NCI-H774 (cell line): ENCODE measurements at places on chromosomes 6 and 20.

- DNase-seq, result no peak
Observed at GRCh38 chr6:22737331-22737730, 168.0 kb downstream of the HDGFL1 start.

DNA sequence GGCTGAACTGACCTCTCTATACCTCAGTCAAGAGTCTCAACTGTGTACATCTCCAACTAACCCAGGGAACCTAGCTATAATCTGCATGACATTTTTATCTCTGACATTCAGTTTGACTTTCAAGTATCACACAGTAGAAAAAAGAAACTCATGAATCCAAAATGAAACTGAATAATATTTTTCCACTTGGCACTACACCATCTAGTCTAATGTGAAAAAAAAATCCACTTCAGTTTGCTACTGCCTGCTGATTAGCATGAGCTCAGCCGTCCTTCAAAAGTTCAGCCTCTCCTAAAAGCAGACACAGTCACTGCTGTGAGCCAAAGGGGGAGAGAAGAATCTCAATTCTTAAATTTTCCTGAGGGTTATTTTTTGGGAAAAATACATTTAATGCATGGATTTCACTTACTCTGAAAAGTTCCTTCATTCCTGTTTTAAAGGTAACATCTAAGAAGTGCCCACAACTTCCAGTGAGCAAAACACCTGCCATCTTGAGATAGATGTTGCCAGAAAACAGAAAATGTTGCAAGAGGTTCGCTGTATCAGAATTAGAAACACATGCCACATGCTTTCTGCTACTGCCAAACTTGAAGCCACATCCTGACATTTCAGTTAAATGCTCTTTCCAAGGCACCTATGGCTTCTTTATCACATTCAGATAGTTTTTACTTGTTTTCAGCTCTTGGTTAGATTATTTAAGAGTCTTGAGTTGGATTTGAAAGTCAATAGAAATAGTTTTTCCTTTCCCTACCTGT lies 95.4 kb downstream of the MKKS start:
- DNase-seq, result no peak

DNA sequence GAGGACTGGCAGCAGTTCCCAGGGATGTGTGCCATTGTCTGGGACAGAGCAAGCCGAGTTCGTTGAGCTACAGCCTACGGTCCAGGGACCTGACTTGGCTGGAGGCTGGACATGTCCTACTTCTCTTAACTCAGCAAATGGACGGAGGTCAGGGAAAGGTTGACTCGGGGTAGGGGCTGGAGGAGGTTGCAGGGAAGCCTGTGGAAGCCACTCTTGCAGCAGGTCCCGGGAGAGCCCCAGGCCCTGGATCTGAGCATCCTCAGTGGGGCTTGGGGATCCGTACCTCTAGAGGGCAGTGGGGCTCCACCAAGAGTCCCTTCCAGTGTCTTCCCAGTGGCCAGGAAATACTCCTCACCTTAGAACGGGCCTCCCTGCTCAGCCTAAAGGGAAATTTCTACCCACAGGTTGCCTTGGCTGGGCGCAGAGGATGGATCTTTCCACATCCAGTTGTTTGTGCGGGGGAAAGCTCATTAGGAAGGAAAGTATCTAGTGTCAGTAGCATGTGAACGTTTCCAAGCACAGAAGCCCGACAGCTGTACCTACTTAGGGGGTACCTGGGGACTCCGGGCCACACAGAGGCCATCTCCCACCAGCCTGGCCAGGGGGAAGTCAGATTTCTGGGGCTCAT lies 170.2 kb downstream of the NFATC2 start:
- peak; percentile 6 for DNase-seq

DNA sequence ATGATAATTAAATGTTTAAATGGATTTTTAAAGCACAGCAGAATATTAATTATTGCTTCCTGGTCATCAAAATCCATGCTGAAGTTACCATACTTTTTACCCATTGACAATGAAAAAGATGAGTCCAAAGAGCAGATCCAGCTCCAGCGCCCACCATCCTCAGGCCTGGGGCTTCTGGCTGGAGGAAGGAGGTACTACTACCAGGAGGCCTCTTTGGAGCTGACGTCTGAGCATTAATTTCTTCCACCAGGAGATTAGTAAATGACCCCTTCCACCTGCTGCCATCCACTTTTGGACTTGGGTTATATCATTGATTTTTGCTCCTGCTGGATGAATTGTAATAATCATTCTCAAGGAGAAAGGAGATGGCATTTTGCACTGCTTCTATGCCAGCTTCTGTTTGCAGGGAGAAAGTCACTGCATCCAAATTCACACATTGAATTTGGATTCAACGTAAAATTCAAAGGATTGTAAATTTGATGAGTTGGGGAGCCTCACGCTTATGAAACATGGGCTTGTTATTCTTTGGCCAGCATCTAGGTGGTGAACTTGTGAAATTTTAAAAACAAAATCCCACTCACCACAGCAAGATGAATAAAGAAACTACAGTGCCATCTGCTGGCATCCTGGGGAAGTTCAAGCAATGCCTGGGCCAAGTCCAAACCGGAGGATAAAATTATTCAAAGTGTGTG lies 121.8 kb downstream of the SASH1 start:
- DNase-seq, result peak; percentile 60

DNA sequence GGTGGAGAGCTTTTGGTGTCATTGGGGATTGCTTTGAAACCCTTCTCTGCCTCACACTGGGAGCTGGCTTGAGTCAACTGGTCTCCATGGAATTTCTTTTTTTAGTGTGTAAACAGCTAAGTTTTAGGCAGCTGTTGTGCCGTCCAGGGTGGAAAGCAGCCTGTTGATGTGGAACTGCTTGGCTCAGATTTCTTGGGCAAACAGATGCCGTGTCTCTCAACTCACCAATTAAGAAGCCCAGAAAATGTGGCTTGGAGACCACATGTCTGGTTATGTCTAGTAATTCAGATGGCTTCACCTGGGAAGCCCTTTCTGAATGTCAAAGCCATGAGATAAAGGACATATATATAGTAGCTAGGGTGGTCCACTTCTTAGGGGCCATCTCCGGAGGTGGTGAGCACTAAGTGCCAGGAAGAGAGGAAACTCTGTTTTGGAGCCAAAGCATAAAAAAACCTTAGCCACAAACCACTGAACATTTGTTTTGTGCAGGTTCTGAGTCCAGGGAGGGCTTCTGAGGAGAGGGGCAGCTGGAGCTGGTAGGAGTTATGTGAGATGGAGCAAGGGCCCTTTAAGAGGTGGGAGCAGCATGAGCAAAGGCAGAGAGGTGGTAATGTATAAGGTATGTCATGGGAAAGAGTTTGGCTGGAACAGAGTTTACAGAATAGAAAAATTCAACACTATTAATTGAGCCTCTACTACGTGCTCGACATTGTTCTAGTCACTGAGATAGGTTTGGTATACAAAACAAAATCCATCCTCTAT lies 31.2 kb downstream of the SRSF3 start:
- no peak for DNase-seq

GRCh38 chr6:123901436-123901835 lies 97.8 kb downstream of the NKAIN2 start:
- DNase-seq, result no peak

DNA sequence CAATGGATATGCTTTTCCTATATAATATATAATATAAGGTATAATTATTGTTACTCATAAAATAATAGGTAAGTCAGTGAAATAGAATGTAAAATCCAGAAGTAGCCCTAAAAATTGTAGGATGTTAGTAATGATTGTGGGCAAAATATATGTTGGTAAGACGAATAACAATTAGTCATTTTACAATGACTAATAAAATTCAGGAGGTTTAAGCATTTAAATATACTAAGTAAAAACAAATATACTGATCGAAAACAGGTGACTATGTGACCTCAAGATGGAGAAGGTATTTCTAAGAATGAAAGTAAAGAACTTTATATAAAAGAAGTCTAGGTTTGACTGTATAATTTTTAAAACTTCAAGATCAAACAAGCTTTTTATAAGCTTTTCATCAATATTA lies 28.9 kb downstream of the FUCA2 start:
- DNase-seq, result no peak

GRCh38 chr20:32454164-32455145 lies 96.3 kb downstream of the ASXL1 start:
- DNase-seq, result no peak

DNA sequence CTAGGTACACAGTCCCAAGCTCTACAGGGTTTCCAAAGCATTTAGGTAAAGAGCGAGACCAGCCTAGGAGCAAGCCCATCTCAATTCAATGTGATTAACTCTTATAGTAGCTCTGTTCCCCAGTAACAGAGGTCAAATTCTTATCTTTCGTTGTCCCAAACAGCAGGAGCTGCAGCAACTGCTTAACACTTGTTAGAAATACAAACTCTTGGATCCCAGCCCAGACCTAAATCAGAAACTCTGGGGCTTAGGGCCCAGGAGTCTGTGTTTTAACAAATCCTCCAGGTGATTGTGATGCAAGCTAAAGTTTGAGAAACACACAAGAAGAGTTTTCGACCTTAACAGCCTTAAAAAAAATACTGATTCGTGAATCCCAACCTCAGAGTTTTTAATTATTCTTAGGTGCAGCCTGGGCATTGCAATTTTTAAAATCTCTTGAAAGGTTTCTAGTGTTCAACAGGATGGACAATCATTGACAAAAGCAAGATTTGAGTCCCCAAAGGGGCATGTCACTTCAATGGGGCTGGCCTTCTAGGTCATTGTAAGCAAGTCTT lies 127.4 kb upstream of the HCRTR2 start:
- DNase-seq, result no peak

DNA sequence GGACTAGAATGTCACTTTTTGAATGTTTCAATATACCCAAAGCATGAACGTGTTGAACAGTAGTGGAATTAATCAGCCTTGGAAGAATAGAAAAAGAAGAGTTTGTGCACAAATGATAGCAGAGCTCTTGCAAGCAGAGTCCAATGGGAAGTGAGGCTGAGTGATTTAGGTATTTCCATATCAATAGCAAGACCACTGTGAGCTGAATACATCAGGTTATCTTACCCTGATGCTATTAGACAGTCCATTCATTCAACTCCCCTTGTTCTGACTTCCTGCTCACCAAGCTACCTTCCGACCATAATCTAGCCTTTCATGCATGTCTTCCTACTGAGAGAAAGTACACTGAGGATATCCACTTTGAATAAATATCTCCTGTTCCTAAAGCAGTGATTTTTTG lies 349.2 kb upstream of the RNF217 start:
- no peak for DNase-seq

- no peak for DNase-seq
Observed at GRCh38 chr6:71965404-71965803, 79.1 kb downstream of the RIMS1 start.

GRCh38 chr6:76684875-76685274 lies 612.4 kb upstream of the IMPG1 start:
- DNase-seq, result no peak

GRCh38 chr20:46621492-46621891 lies 29.8 kb downstream of the SLC13A3 start:
- no peak for DNase-seq

DNA sequence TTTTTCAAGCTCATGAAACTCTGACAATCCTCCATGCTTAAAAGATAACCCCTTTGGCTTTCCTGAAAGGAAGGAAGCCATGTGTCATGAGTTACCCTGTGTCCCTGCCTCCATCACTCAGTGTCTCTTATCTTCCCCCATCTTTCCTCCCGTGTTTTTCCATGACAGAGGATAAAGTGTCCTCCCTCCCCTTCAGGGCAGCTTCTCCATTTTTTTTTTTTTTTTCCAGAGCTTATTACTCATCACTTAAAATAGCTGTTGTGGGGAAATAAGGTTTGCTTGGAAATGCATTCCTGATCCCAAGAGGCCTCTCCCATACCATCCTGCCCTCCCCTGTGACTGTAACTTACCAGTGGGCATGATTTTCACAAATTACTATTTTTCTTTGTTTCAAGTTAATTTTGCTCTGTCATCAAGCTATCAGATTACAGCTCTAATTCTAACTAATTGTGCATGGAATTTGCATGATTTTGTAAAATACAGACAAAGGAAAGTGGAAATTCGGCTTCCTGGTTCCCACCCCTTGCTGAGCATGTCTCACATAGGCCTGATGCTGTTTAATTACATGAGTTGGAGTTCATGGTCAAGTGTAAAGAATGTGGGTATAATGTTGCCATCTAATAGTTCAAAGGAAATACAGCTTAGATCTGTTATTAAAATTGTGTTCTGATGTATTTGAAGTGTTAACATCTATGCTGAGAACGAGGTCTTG lies 614.5 kb upstream of the FLRT3 start:
- no peak for DNase-seq

DNA sequence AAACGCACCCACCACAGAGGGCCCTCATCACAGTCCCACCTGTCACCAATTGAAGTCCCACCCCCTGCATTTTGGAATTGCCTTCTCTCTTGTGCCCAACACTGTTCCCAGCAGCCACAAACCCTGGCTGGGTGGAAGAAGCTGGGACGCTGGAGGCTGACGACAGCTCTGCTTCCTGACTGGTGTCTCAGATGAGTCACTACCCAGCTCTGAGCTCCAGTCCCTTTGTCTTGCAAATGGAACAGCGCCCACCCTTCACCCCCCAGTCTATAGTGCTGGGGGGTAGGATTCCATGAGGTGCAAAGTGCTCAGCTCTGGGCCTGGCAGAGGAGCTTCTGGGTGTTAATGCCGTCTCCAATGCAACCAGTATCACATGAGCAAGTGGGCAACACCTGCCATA lies 85.3 kb downstream of the DLGAP4 start:
- no peak for DNase-seq

DNA sequence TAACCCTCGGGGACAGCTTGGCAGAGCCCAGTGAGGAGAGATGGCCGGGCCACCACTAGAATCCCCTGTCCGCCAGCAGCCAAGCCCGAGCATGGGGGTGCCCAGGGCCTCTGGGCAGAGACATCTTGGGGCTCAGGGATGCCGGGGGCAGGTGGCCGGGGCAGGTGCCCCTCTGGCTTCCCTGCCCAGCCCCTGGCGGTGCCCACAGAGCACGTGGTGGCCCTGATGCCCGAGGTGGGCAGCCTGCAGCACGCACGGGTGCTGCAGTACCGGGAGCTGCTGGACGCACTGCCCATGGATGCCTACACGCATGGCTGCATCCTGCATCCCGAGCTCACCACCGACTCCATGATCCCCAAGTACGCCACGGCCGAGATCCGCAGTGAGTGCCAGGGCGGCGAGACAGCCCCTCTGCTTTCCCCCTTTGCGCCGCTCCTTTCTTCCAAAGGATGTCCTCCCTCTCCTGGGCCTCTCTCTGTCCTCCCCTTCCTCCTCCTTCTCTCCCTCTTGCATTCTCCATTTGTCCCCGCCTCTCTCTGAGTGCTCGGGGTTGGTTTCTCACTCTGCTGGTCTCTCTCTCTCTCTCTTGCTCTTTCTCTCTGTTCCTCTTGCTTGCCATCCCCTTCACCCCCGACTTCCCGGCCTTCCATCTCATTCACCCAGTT lies 11.2 kb downstream of the GDAP1L1 start:
- DNase-seq, result no peak

DNA sequence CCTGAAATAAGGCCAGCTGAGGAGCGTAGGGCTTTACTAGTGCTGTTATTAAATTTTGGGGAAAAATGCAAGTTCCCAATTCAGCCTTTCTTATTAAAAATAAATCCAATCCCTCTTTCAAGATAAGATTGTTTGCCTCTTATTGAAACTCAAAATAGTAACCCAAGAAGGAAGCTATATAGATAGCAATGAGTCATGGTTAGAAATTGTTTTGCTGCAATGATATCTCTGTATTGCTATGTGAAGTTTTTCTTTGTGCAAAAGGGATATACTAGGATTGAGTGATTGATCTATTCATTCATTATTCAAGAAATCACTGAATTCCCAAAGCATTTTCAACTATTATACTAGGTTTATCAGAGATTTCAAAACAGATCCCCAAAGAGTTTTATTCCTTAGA lies 93.0 kb upstream of the HDAC2 start:
- DNase-seq, result no peak

- no peak for DNase-seq
Observed at GRCh38 chr6:154347981-154348380, 8.6 kb downstream of the IPCEF1 start.
